ENCODE measurements at places on chromosomes 7 and 10.

DNA sequence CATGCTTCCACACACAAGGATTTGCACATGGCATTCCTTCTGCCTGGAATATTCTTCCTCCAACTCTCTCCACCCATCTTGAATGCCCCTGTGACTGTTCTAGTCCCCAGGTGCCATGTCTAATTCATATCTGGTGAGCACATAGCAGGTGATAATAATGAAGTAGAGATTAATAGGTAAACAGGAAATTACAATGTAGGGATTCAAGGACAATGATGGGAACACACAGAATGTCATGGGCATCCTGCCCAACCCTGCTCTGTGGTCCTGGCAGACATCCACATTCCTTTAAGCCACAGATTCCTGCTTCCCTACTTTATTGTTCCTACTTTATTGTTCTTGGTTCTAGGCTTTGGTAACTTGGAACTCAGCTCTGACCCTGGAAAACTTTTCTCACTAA lies 115.8 kb downstream of the THSD7A start:
- DNase-seq, result no peak

- DNase-seq, result no peak
Measured at GRCh38 chr7:158397885-158398284, 189.7 kb downstream of the PTPRN2 start.

GRCh38 chr10:99285881-99286280 lies 43.3 kb upstream of the CNNM1 start:
- DNase-seq, result no peak

- no peak for DNase-seq
Measured at GRCh38 chr10:89327803-89328441, at the start of gene IFIT3. Gene IFIT3 (plus strand): TSS chr10:89327997. CDS start chr10:89328074, 77 bp downstream.

DNA sequence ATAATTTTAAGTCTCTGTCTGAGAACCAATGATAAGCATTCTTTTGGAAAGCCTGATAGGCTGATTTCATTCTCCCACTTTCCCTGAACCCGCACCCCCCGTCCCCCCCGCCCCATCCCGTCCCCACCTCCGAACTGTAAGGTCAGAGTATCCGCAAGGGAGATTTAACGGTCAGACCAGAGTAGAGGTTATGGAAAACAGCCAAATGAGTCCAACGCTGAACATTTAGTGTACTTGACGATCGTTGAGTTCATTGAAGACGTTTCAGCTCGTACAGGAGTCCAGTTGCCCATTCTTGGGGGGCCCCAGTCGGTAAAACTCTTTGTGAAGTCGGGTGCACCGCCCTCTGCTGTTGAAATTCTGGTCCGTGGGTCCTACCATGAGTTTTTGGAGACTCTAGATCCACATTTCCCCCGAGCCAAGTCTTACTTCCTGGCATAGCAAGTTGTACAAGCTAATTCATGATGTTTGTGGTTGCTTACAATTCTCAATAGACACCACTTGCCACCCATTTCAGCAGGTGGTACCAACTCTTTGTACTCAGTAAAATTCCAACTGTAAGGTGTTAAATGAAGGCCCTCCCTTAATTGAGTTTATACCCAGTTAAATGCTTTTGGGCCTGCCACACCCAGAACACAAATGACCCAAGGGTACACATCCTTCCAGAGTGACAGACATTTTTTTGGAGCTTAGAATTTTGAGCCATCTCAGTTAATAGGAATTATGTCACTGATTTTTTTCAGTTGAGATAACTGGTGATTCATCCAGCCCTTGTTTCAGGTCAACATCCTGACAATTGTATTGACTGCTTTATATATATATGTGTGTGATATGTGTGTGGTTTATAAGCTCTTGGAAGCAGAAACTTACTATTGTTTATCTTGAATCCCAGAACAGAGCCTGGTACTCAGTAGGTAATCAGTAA lies 1.2 kb downstream of the MARCHF5 start:
- peak; percentile 9 for DNase-seq

GRCh38 chr10:95456516-95456915 lies 104.7 kb downstream of the SORBS1 start:
- no peak for DNase-seq

DNA sequence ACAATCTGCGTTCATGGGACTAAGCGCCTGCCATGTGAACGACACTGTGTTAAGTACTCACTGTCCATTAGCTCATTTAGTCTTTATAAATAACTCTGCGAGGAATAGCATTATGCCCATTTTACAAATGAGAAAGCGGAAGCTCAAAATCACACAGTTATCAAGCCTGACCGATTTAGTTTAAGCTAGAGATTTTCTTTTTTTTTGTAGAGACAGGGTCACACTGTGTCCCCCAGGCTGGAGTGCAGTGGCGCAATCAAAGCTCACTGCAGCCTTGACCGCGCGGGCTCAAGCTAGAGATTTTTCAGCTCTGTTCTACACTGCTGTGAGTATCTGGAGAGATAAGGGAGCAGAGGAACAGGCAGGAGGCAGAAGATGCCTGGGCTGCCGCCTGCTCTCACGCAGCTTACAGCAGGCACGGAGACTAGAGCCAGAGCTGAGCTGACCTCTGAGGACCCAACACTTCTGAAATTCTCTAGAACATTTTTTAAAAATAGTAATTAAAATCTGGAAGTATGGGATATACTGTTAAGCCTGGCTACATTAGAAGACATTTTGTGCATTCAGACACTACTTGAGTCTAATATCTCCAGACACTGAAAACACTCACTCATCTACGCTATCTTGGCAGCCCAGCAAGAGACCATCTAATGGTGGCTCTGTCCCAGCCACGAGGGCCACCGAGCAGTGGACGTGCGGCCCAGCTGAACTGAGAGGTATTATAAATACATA lies 38.7 kb downstream of the GNA12 start:
- no peak for DNase-seq

GRCh38 chr10:63348245-63348850 lies 117.4 kb downstream of the JMJD1C start:
- DNase-seq, result no peak

DNA sequence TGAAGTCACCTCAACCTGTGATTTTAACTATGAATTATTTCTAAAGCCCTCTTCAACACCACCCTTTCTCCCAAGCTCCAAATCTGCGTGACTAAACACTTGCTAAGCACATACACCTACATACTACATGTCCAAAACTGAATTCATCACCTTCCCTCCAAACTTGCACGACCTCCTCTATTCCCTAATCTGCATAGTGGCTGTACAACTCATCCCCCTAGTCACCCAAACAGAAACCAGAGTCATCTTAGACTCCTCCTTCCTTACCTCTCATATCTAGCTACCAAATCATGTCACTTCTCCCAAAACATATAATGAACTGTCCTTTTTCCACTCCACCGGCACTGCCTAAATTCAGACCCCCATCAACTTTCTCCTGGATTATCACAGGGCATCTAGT lies 16.2 kb downstream of the ARHGAP21 start:
- DNase-seq, result no peak

GRCh38 chr10:85668522-85668921 lies 698.1 kb downstream of the GRID1 start:
- DNase-seq, result no peak

GRCh38 chr10:120048391-120048790 lies 155.9 kb downstream of the SEC23IP start:
- no peak for DNase-seq

DNA sequence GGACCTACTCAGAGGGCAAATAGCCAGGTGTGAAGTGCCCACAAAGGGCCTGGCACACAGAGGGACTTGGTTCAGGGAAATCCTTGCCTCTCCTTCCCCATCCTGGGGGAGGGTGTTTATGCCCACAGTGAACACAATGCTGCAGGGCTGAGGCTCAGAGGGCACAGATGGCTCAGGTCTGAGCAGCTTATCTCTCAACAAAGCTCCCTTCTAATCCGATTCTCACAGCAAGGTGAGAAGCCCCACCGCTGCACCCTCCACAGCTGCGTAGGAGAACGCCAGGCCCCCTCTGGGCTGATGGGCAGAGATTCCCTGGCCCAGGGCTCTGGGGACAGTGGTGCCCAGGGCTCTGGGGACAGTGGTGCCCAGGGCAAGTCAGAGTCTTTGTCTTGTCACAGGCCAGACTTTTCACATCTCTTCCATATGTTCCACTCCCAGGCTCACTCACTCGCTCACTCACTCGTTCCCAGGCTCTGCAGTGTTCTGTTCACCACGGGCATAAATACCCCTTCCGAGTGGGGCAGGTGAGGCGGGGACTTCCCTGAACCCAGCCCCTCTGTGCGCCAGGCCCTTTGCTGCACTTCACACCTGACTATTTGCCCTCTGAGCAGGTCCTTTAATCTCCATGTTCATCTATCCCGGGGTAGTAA lies 8.7 kb upstream of the CDHR1 start:
- no peak for DNase-seq

GRCh38 chr7:129218514-129219062 lies 6.2 kb upstream of the AHCYL2 start:
- DNase-seq, result peak; percentile 79

GRCh38 chr10:122490786-122491680 lies 29.7 kb downstream of the HTRA1 start:
- DNase-seq, result no peak

GRCh38 chr7:45708046-45708950 lies 134.1 kb downstream of the ADCY1 start:
- DNase-seq, result no peak

- DNase-seq, result peak; percentile 23
Measured at GRCh38 chr10:14032406-14032998, 298.2 kb downstream of the FRMD4A start.

- no peak for DNase-seq
Measured at GRCh38 chr10:84452003-84452402, 123.6 kb downstream of the CCSER2 start.

DNA sequence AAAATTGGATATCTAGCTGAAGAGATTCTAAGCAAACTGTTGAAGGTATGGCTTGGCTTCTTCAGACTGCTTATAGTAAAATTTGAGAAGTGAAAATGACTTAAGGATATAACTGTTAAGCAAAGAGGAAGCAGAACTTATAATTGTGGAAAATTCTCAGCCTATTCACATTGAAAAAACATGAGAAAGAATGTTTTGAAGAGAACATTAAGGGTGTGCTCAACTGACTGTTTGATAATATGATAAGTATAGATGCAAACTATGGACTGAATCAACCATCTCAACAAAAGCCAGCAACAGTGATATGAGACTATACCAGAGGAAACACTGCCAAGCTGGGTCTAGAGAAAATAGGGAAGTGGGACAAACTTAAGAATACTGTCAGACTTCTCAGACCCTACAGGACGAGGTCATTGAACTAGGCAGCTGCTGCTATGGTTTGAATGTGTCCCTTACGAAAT lies 133.1 kb upstream of the PPP1R3A start:
- DNase-seq, result no peak

DNA sequence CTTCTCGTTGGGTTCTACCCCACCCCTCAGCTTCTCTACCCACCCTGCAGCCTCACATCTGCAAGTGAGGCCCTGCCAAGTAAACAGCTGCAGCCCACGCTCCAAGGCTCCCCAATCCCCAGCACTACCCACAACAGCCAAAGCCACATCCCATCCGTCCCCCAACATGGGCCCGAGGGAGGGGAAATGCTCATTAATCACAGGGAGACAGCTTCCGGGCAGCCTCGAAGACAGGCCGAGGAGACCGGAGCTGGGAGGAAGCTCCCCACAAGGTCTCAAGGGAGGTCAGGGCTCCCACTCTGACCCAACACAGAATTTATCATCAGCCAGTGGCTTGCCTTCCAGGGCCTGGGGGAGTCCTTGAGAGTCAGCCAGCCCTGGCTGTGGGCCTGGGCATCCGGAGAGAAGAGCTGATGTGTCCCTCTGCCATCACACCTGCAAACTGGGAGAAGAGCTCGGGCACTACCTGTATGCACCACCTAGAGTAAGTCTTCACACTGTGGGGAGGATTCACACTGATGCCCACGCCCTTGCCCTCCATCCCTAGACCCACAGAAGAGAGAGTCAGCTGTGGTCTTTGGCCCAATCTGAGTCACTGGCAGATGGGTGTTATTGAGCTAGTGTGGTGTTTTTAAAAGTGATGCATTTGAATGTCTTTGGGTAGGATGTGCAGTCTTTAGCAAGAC lies 115.5 kb upstream of the ZMIZ1 start:
- DNase-seq, result no peak

GRCh38 chr7:107130487-107131220 lies 38.1 kb upstream of the HBP1 start:
- no peak for DNase-seq

- no peak for DNase-seq
Measured at GRCh38 chr10:74912682-74913081, 86.3 kb downstream of the KAT6B start.

DNA sequence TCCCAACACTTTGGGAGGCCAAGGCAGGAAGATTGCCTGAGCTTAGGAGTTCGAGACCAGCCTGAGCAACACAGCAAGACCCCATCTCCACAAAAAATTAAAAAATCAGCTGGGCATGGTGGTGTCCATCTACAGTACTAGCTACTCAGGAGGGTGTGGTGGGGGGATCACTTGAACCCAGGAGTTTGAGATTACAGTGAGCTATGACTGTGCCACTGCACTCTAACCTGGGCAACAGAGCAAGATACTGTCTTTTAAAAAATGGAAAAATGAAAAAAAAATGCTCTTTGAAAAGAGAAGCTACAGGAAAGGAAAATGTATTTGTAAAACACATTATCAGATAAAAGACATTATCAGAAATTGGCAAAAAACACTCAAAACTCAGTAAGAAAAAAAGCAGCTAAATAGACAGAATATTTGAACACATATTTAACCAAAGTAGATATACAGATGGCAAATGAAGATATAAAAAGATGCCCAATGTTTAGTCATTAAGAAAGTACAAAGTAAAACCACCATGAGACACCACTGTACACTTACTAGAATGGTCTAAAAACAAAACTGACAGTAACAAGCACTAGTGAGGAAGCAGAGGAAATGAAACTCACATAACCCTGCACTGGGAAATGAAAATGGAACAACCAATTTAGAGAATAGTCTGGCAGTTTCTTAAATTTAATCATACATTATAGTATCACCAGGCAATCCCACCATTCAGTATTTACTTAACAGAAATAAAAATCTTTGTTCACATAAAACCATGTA lies 40.5 kb downstream of the NRBF2 start:
- no peak for DNase-seq

DNA sequence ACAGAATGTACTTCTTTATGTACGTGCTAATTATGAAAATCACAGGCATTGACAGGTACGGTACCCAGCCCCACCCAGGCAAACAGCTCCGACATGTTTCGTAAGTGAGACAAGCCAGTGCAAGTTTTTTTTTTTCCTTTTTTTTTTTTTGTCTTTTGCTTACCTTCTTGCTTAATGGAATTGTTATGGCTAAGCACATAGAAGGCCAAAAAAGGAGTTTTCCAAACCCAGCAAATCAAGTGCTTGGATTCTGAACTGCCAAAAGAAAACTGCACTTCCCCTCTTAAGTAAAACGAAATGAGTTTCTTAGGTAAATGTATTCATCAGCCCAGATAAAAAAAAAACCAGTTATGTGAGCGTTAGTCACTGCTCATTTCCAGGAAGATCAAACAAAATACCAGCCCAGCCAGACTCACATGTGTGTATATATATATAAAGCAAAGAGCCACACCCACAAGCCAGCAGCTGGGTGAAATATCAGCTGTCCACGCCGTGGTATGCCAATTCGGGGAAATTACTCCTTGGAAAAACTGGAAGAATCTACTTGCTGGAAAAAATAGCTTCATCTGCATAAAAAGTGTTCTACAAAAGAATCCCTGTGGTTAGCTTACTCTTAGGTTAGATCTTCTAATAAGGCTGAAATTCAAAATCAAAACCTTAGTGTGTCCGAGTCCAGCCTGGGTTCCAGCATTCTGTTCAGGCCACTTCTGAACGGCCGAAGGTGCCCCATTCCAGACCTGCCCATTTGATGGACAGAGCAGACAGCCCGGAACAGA lies 8.0 kb downstream of the KLF6 start:
- DNase-seq, result peak; percentile 58
